ENCODE measurements at places on chromosomes 16 and 17.
A peak's percentile ranks its signal among the peaks of the same experiment; 100 is the strongest.

GRCh38 chr17:35214631-35215273 is 20.6 kb upstream of the SLC35G3 start:
- peak; percentile 89 for DNase-seq

DNA sequence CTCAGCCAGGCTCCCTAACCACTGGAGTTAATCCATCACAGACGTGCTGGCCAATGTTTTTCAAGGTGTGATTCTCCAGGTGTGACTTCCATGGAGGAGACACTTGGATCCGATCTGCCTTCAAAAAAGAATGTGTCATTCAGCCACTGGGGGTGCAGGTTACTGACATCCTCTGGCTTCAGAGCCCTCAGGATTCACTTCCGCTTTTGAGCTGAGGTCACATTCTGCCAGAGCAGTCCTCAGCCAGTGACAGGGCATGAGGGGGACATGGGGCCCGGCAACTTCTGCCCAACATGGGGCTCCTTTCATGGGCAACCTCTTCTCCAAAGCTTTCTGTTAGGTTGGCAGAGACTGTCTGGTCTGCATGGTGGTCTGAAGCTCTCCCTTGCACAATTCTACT is 81.4 kb downstream of the GRIN2A start:
- no peak for DNase-seq

GRCh38 chr16:56844056-56844455 is 21.0 kb upstream of the SLC12A3 start:
- DNase-seq, result no peak

DNA sequence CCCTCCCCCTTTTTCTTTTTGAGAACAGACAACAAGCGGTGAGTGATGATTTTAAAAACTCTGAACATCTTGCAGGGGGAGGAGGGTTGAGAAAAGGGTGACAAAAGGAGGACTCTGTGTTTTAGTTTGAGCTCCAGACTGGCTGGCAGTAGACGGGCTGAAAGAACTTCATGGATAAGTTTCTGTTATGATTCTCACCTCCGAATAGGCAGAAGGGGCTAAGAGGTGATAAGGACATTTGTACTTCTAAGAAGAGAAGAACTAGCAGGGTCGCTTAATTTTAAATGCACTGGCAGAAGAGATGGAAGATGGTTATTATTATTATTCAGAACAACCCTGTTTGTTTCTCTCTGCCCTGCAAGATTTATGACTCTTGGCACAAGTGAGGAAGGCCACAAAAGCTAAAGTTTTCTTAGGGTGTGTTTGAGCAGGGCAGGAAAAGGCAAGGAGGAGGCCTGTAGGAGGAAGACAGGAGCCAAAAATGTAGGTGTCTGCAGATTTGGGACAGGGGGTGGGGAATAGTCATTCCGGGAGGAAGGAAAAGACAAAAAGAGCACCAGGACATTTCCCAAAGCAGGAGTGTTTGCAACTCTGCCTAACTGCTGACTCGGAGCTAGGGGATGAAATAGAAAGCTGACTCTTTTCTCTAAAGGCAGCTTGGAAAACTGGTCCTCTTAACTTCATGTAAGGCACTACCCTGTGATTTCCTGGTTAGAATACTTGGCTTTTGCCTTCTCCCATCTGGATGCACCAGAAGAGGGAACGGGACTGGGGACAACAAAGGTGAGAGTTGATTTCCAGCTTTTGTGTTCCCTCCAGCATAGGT is 11.9 kb upstream of the HOXB2 start:
- DNase-seq, result no peak

- DNase-seq, result no peak
Observed at GRCh38 chr16:13883276-13883675, 36.7 kb upstream of the ERCC4 start.

- no peak for DNase-seq
Observed at GRCh38 chr16:67796099-67796718, 10.2 kb downstream of the RANBP10 start.

DNA sequence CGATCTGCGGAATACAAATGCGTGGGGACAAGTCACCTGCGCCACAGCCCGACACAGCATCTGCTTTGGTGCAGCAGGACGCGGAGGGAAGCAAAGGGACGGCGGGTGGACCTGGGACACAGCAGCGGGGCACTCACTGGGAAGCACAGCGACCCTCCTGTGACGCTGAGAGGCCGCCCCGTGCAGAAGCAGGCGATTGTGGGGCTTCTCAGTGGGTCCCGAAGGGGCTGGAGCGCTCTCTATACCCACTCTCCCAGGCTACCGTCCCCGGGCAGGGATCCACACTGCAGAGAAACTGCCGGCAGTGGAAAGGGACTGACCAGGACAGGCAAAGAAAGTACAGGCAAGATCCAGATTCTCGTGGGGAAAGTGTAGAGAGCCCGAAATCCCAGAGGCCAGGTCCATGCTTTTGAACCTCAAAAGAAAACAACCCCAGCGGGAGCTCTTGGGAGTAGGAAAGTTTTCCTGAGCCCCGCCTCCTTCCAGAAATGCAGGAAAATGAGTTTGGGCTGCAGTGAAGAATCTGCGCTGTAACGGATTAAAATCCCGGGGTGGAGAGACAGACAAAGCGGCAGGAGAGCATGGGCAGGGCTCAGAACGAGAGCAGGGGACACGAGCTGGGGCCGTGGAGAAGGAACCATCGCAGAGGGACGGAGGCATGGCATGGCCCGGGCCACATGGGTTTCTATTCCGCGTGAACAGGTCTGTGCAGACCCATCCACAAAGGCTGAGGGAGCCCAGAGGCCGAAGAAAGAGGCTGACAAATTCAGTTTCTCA is 12.7 kb downstream of the COX4I1 start:
- DNase-seq, result no peak

GRCh38 chr17:8158267-8159031 is 4.3 kb downstream of the VAMP2 start:
- peak; percentile 79 for DNase-seq

- DNase-seq, result no peak
Observed at GRCh38 chr17:689556-690275, 24.9 kb downstream of the VPS53 start.

- no peak for DNase-seq
Observed at GRCh38 chr17:79370594-79370993, 240.3 kb downstream of the RBFOX3 start.

GRCh38 chr17:6507535-6507934 is 48.8 kb downstream of the PITPNM3 start:
- DNase-seq, result no peak

DNA sequence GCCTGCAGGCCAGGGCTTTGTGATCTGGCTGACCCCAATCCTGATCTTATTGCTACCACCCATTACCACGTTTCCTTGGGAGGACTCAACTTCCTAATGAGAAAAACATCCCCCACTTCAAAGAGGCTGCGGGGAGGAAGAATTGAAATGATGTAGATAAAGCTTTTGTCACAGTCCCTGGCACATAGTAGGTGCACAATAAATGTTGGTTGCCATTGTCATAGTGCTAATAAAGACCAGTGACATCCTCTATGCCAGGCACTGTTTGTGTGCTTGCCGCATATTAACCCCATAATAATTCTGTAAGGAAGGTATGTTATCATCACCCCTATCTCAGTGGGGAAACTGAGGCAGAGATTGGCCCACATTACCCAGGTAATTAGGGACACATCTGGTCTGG is 22.4 kb downstream of the WNT3 start:
- no peak for DNase-seq

GRCh38 chr17:19271780-19272357 is 34.7 kb downstream of the EPN2 start:
- DNase-seq, result no peak

GRCh38 chr16:54245788-54246453 is 40.7 kb downstream of the IRX3 start:
- DNase-seq, result no peak

DNA sequence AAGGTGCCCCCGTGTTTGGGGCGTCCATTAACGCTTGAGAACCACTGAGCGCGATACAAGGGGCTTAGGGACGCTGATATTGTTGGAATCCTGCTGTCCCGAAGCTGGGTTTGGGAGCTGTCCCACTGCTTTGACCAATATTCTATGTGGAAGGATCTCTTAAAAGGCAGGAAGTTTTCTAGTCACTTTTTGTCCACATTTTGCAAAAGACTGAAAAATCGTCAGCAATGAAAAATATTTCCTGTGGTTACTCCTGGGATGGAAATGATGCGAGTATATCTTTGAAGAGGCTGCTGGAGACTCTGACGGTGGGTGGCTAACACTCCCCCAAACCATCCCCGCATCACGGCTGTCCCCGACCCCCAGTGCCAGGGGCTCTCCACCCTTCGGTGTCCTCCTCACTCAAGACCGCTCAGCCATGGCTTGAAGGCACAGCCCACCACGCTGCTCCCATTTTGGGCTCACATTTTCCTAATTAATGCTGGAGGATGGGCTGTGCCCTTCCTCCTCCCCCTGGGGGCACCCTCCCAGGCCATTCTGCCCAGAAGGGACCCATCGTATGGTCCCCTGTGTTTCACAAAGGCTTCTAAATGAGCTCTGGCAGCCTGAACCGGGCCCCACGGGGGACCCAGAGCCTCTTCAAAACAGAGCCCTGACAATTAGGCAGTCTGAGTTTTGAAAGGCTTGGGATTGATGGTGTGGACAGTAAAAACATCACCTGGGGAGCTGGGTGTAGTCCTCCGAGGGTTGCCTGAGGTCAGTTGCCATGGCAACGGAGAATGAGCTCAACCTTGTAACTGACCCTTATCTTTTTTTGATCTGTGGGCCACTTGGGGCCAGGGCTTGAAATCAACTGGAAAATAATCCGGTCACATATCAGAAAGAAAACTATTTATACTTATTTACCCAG is 158.6 kb downstream of the C16orf78 start:
- no peak for DNase-seq

DNA sequence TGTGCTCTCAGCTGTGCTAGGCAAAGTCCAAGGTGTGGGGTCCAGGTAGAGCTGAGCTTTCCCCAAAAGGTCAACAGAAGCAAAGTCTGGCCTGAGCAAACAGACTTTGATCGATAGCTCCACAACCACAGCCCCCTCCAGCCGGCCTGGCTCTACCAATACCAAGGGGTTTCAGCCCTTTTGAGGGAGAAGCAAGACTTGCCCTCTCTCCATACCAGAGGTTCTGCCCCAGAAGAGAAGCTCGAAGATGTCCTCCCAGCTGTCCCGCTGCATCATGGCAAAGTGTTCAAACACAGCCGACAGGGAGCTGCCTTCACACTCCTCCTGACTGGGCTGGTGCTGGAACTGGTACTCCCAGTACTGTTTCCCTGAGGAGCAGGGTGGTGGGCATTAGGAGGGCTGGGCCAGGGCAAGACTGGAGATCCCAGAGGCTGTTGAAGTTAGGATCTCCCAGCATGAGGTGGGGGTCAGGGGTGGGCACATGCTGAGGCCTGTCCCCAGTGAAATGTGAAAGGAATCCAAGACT is 1.7 kb downstream of the VTN start:
- no peak for DNase-seq

DNA sequence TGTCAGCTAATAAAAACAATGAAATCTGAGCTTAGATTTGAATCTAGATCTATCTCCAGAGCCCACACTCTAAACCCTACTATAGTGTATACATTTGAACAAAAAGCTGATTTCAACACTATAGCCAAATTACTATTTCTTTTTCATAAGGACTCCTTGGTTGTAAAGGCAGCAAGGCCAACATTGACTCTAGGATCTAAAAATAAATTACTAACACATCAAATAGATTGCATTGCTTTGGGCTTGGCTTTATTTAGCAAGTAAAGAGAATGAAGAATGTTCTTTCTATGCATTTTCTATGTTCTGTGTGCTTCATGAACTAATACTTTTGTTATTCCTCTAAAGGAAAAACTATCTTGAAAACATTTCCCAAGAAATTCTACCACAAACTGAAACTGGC is 5.3 kb downstream of the GOSR1 start:
- DNase-seq, result no peak

GRCh38 chr17:73091770-73092522 is 542 bp downstream of the SLC39A11 start:
- DNase-seq, result no peak

DNA sequence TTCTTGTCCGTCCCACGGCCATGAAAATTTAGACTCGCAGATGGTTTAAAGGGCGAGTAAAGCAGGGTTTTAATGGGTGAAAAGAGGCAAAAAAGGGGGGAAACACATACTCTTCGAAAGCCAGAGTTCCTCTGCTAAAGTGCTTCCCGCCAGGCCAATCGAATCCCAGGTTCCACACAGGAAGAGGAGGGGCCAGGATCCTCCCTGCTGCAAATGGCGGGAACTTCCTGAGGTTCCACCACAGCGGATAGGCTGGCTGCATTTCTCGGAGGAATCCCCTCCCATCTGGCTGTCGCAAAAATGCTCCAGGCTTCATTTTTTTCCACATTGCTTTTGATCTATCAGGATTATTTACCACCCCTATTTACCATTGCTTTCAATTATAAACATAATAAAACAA is 670.1 kb upstream of the CA10 start:
- no peak for DNase-seq

DNA sequence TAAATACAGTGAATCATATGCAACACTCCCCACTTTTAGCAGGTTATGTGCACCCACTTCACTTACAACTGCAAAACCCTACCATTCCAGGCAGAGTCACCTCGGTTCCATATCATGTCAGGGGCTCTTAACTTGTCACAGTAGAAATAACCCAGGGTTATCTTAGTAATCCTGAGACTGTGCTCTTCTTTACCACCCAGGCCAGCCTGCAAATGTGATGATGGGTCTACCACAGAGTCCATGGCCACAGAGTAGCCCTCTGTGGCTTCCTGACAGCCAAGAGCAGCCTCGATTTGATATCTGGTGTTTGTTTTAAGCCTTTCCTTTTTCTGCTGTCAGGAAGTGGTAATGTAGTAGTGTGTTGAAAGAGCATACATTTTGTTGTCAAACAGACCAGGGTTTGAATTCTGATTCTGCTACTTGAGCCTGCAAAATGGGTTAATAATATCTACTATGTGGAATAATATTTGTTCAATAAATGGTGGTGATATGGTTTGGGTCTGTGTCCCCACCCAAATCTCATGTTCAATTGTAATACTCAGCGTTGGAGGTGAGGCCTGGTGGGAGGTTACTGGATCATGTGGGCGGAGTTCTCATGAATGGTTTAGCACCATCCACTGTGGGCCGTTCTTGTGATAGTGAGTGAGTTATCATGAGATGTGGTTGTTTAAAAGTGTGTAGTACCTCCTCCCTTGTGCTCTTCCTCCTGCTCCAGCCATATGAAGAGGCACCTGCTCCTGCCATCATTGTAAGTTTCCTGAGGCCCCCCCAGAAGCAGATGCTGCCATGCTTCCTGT is 416.5 kb downstream of the UTP18 start:
- DNase-seq, result no peak

GRCh38 chr16:67672306-67672705 is 5.7 kb downstream of the C16orf86 start:
- DNase-seq, result no peak

DNA sequence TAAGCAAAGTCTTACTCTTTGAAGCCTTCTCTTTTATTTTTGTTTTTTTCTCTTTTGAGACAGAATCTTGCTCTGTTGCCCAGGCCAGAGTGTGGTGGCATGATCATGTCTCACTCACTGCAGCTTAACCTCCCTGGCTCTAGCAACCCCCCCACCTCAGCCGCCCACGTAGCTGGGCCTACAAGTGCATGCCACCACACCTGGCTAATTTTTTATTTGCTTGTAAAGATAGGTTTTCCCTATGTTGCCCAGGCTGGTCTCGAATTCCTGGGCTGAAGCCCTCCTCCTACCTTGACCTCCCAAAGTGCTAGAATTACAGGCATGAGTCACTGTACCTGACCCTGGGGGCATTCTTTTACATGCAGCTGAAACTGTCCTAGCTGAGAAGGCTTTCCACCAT is 154.7 kb downstream of the PRKCB start:
- no peak for DNase-seq
